T-helper 1 cell (primary cell): ENCODE measurements at places on chromosomes 12 and 14.

GRCh38 chr14:85508863-85509262 lies 21.1 kb upstream of the FLRT2 start:
- no peak for DNase-seq

DNA sequence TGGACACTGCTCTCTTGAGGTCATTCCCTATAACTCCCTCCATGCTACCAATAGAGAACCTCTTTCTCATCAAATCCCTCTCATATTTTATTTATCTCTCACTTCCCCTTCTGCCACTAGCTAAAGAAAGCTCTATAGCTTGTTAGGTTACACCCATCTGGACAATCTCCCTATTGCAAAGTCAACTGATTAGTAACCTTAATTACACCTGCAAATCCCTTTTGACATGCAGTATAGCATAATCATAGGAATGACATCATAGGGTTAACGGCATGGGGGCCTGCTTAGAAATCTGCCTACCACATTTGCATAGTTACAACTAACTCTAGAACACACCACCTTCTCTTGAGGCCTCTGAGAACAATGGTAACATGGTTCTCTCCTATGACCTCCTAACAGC lies 181.2 kb downstream of the EMP1 start:
- DNase-seq = no peak

- DNase-seq = peak; percentile 74
Observed at GRCh38 chr12:6461401-6462233, 8.9 kb downstream of the VAMP1 start.

GRCh38 chr12:24469089-24469488 lies 479.8 kb downstream of the BCAT1 start:
- no peak for DNase-seq

DNA sequence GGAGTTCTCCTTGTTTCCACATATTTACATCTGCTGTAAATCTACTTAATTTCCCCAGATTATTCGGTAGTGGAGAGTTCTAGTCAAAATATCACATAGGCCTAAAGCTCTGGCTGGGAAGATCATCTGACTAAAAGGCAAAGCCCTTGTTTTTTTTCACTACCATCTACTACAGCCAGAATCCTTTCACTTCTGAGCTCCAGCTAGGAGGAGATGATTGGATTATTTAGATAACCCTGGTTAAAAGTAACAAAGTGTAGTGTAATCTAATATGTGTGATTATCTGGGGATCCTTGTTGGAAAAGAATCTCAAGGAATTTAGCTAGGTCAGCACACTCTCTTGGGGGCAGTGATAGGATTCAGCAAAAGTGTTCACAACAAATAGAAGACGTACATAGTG lies 125.4 kb downstream of the DYRK2 start:
- DNase-seq = no peak

- DNase-seq = no peak
Observed at GRCh38 chr12:123941000-123941399, 31.6 kb downstream of the CCDC92 start.
